ENCODE measurements at places on chromosomes 4 and X.

GRCh38 chr4:159290321-159291030, 187.6 kb downstream of the RAPGEF2 start:
- no peak for DNase-seq

GRCh38 chrX:10070714-10071436, 85.9 kb upstream of the CLCN4 start:
- DNase-seq: no peak

DNA sequence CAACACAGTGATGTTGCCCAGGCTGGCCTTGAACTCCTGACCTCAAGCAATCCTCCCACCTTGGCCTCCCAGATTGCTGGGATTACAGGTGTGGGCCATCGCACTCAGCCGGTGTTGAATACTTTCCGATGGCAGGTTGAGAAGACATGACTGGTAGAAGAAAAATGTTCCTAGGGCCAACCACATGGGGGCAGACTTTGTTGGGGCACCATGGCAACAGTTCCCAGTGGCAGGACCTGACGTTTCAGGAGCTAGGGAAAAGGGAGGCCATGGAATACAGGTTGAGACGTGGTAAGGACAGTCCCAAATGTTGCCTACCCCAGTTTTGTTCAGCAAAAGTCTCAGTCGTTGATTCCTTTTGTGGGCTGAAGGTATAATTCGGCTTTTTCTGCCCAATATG, 134.6 kb downstream of the ASMT start:
- no peak for DNase-seq

- DNase-seq: no peak
Observed at GRCh38 chrX:10938365-10938923, 172.7 kb upstream of the HCCS start.

- DNase-seq: no peak
Observed at GRCh38 chr4:165369522-165369921, 9.3 kb upstream of the CPE start.

- no peak for DNase-seq
Observed at GRCh38 chr4:143202824-143203223, 18.1 kb downstream of the USP38 start.

DNA sequence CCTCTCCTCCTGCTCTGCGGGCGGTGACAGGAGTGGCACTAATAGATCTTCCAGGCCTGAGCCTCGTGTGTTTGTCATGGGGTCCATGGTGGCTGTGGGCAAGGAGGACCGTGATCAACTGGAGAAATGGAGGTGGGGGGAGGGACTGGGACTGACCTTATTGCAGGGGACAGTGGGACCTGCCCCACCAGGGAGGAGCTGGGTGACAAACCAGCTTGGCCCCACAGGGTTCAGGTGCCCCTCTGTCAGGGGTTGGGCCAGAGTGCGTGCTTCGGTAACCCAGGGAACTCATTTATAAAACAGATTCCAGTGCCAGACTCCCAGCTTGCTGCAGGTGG, 366.5 kb downstream of the BCOR start:
- DNase-seq: no peak

Measured in posterior vena cava (tissue), 2 donors.